Activated naive CD4-positive, alpha-beta T cell treated with Interleukin-2 at 50 U/mL for 16 hours (primary cell): ENCODE measurements at places on chromosomes 7 and 10.

- DNase-seq = no peak
These were observed 612.4 kb downstream of the ANKRD7 start for GRCh38 chr7:118836933-118837332.

- no peak for DNase-seq
These were observed 57.9 kb downstream of the GATA3 start for GRCh38 chr10:8112230-8112905.

DNA sequence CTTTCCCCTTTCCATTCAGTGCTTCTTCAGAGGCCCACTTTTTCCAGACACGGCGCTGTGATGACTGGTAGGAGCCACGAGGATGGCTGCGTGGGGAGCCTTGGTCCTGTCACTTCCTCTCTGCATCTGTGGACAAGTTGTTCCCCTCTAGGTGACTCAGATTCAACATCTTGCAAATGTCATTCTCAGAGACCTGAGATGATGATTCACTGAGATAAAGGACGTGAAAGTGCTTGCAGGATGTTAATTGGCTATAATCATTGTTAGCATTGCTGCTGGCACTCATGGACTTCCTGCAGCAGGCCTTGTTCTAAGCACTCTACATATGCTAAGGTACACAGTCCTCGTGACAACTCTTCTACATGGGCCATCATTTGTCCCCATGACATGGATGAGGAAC is 489.8 kb upstream of the ZMIZ1 start:
- DNase-seq = peak; percentile 9

GRCh38 chr7:1027242-1028043 is 16.9 kb upstream of the GPR146 start:
- DNase-seq = no peak

- DNase-seq = no peak
These were observed 9.0 kb upstream of the HSPB1 start for GRCh38 chr7:76293407-76293901.

DNA sequence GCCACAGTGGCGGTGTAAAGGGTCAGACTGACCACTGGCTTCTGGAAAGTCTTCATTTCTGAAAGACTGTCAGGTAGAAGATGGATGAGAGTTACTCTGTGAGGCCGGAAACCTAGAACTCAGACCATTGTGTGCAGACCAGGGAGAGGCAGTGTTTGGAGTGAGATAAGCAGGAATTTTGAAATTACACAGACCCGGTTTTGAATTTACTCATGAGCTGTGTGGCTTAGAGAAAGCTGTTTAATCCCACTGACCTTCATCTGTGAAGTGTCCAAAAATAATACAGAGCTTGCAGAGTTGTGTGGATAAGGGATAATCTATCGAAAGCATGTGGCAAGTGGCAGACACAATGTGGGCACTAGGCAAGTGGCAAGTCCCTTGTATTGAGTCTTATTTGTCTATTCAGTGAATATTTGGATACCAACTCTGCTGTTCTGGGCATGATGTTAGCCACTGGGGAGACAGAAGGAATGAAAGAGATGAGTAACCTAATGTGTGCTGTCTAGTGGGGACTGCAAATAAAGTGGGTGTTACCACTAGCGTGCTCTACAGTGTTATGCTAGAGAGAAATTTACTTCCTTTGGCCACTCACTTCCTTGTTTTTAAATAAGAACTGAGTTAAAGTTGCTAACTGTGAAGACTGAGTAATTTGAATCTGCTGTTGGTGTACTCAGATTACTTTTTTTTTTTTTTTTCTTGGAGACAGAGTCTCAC is 69.4 kb downstream of the KIAA1217 start:
- no peak for DNase-seq

DNA sequence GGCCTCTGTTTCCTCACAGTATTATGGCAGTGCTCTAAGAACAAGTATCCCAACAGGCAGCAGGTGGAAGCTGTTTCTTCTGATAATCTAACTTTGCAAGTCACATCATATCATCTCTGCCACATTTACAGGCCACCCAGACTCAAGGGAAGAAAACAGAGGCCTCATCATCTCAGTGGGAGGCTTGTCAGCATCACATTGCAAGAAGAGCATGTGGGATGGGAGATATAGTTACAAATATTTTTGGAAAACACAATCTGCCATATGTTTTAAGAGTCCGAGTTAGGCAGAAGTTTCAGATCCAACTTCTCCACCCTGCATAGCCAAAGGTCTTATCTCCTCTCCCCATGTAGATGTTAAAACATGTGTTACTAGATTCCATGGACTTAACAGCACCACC is 130.4 kb upstream of the PDE1C start:
- DNase-seq = no peak
